Right ventricle myocardium inferior (tissue), 1 donor: ENCODE measurements at places on chromosomes 1 and 21.

DNA sequence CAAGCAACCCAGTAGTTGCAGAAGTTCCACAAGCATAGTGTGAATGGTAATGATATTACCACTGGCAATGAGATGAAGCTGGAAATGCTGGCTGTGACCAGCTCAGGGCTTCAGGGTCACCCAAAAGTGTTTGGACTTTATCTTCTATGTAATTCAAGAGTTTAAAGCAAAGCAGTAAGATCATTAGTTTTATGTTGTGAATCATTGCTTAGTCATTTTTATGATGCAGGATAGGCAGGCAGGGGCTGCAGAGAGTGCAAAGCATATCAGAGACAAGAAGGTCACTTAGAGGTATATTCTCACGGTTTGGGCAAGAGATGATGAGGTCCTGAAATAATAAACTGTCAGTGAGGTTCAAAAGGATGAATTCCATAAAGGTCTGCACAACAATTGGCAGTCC lies 147.4 kb downstream of the OLFM3 start:
- DNase-seq, result no peak

- no peak for DNase-seq
These were observed 84.2 kb downstream of the SPATA46 start for GRCh38 chr1:162292422-162292849.

DNA sequence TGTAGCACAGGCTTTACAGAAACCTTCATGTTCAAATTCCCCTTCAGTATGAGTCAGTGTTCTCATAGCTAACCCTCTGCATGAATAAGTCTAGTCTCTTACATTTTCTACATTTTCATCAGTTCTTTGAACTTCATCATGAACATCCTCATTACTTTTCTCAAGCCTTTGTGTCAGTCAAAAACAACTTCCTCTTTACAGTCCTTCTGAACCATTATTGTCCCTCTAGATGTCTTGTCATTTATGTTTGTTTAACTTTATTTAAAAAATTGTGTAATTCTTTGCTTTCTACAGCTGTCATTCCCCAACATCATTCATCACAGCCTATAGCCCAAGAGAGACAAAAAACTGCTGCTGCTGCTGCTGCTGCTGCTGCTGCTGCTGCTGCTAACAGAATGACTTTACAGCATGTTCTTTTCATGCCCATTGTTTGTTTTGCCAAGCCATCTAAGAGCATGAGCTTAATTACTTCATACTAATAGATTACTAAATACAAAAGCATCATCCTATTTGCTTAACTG lies 133.1 kb downstream of the LRRC40 start:
- DNase-seq, result no peak

DNA sequence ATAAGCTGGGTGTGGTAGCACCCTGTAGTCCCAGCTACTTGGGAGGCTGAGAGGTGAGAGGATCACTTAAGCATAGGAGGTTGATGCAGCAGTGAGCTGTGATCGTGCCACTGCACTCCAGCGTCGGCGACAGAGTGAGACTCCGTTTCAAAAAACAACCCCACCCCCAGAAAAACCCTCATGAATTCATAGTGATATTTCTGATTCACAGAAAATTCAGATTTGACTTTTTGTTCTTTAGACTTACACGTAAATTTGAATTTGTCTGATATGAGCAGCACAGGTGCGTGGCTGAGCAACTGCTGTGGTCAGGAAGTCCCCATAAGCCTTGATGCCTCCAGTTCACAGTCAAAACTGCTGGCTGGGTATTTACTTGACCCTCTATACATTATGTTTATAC lies 10.0 kb upstream of the MORC3 start:
- no peak for DNase-seq

DNA sequence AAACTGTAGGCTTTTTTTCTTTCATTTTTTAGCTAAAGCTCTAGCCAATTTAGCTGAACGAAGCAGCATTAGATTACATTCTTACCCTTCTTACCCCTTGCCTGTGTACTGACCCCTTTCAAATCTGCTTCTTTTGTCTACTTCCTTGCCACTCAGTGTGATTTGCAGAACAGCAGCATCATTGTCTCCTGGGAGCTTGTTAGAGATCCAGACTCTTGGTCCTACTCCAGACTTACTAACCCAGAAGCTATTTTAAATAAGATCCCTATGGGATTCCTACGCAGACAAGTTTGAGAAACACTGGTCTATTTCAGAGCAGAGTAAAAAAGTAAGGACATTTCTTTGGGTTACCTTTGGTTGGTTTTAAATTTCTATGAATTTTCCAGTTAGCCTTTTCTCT lies 13.8 kb downstream of the LRRC39 start:
- no peak for DNase-seq
